ENCODE measurements at places on chromosomes 1 and 21. TPM values are rescaled to one million over a fixed set of nuclear protein-coding genes. Genes with fewer than 3 reads are reported as not detected.

DNA sequence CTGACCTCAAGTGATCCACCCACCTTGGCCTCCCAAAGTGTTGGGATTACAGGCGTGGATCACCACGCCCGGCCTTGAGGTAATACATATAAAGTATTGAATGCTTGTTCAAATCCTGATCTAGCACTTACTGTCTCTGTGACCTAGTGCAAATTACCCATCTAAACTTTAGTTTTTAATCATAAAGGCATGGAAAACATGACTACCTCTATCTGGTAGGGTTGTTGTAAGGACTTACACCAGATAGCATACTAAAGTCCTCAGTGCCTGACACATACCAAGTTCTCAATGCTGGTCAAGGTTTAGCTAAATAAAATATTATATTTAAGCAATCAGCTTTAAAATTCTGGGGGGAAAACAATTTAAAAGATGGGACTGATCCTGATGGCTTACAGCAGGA lies 38.3 kb downstream of the RAB3GAP2 start:
- H3K4me1 ChIP-seq = no peaks in the 10 kb centered on the region
- H3K27ac ChIP-seq = no peak overlapping the region
- peaks cover 4% of the 10 kb centered on the region for H3K36me3 ChIP-seq
- DNase-seq = no peak

DNA sequence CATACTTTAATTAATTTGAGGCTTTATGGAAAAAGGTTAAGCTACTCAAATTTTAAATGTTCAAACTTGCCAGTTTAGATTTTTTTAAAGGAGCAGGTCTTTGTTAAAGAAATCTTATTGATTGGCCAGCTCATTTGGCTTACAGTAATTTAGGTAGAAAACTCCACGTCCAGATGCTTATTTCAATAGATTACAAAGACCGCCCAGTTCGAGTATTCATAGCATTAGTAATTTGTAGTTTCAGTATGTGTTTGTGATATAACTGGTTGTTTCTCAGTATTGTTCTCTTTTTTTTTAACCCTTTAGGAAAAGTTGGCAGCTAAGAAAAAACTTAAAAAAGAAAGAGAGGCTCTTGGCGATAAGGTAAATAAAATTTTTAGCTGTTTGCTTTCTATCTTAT lies 1.6 kb downstream of the RPF1 start:
- no peaks in the 10 kb centered on the region for H3K27me3 ChIP-seq
- no peaks in the 10 kb centered on the region for H3K4me1 ChIP-seq
- no peak overlapping the region for H3K27ac ChIP-seq

DNA sequence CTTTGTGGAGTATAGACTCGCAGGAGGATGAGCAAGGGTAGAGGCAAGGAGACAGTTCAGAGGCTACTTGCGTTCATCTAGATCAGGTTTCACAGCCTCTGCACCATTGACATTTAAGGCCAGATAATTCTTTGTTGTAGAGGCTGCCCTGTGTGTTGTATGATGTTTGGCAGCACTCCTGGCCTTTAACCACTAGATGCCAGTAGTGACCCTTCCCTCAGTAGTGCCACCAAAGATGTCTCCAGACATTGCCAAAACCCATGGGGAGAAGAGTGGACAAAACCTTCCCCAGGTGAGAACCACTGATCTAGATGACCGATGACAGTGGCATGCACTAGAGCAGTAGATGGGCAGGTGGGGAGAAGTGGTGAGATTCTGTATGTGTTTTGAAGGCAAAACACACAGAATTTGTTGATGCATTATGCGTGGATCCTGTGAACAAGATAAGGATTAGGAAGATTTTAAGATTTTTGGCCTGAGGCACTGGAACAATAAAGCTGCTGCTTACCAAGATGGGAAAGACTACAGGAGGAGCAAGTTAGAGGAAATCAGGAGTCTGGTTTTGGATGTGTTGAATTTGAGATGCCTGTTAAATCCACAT lies 9.9 kb upstream of the COG2 start:
- no peaks in the 10 kb centered on the region for H3K4me1 ChIP-seq
- peak; percentile 24 for DNase-seq
- no peak overlapping the region for H3K4me3 ChIP-seq

DNA sequence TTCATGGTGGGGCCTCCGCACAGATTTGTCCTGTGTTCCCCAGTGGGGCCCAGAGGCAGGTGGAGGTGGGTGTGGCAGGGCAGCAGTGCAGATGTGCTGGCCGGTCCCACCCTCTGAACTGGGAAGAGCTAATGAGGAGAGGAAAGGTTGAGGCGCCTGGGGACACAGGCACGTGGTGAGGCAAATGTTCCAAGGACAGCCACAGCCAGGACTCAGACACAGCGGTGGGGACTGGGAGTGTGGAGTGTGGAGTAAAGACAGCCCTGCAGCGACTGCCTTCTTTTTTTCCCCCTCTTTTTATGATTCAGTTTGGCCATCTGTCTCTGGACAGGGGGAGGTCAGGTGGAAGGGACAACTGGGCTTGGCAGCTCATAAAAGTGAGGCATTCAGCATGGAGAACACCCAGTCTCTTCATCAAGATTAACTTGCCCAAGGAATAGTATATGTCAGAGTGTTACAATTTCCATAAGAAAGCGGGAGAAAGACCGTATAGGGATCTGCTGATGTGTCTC lies 104.2 kb upstream of the GCLM start:
- H3K4me3 ChIP-seq = no peak overlapping the region
- H3K4me1 ChIP-seq = no peaks in the 10 kb centered on the region
- H3K36me3 ChIP-seq = no peaks in the 10 kb centered on the region
- H3K27ac ChIP-seq = no peak overlapping the region

DNA sequence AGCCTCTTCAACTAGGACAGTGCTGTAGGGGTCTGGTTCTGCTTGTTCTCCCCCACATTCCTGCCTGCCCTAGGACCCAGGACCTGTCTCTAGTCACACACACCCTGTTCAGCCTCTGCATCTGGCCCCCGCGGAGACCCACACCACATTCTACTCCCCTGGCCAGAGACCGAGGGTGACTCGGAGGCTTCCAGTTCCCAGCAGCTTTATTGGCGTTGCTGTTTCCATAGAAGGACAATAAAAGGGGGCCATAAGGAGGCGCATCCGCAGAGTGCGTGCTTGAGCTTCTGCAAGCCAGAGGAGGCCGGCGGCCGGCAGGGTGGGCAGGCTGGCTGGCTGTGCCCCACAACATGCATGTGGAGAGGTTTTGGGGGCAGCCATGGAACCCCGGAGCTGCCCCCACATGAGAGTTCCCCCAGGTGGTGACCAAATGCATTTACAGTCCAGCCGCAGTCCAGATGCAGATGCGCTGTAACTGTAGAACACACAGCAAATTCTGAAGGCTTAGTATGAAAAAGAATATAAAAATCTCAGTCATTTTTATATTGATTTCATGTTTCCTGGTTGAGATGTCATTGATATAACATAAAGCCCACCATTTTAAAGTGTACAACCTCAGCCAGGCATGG lies 52.4 kb downstream of the PDE9A start:
- no peak overlapping the region for H3K27ac ChIP-seq
- no peaks in the 10 kb centered on the region for H3K36me3 ChIP-seq
- H3K27me3 ChIP-seq = no peaks in the 10 kb centered on the region
- no peak for DNase-seq

The NUAK2 gene
- 9.2 TPM for total RNA-seq

Measured in lung (tissue), 17 donors.